ACHN (cell line): ENCODE measurements at places on chromosomes 7 and 10.

DNA sequence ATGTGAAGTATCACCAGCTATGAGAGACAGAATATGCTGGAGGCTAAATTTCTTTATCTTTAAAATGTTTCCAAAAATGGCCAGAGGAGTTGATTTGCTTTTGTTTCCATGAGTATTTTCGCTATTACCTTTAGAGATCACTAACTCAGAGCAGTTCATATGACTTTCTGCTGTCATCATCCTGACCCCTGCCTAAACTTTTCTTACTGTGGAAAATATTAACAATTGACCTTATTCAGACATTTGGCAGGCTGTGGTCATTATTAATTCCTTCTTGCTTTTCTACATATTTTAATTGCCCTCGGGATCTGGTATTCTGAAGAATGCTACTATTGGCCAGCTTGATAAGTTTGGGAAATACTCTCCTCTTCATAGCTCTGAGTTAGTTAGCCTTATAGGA is 156.5 kb downstream of the EXOC4 start:
- DNase-seq: no peak

DNA sequence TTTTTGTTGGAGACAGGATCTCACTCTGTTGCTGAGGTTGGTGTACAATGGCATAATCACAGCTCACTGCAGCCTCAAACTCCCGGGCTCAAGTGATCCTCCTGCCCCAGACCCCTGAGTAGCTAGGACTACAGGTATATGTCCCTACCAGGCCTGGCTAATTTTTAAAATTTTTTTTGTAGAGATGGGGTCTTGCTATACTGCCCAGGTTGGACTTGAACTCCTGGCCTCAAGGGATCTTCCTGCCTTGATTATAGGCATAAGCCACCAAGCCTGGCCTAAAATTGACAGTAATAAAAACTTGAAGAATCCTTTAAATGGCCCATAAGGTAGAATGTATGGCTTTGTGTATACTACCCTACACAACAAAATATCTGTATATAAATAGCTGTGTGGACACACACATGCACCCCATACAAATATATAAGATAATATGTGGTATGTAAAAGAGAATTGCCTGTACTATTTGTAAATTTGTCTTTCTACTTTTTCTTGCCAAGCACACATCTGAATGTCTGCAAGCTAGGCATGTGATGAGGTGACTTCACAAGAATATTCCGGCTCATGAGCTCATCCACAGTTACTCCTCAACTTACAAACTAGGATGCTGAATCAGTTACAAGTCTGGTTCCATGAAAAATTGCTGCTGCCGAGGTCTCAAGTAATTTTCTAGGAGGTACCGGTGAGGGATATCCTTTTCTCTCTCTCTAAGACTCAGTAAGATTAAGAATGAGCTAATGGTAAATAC is 26.6 kb downstream of the POLR3A start:
- DNase-seq: no peak

- no peak for DNase-seq
Measured at GRCh38 chr10:32271617-32272016, 75.3 kb downstream of the EPC1 start.

DNA sequence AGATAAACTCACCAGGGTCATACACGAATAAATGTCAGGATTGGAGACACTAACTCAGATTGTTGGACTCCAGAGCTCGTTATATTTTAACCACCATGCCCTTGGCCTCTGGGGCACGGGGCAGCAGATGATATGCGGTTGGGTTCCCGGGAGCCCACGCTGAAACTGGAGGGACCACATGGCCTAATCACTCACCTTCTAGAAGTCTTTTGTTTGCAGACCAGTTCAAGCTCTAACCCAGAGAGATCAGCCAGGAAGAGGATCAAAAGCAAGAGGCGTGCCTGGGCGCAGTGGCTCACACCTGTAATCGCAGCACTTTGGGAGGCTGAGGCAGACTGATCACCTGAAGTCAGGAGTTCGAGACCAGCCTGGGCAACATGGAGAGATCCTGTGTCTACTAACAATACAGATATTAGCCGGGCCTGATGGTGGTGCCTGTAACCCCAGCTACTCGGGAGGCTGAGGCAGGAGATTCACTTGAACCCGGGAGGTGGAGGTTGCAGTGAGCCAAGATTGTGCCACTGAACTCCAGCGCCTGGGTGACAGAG is 42.6 kb upstream of the ECHDC3 start:
- no peak for DNase-seq

DNA sequence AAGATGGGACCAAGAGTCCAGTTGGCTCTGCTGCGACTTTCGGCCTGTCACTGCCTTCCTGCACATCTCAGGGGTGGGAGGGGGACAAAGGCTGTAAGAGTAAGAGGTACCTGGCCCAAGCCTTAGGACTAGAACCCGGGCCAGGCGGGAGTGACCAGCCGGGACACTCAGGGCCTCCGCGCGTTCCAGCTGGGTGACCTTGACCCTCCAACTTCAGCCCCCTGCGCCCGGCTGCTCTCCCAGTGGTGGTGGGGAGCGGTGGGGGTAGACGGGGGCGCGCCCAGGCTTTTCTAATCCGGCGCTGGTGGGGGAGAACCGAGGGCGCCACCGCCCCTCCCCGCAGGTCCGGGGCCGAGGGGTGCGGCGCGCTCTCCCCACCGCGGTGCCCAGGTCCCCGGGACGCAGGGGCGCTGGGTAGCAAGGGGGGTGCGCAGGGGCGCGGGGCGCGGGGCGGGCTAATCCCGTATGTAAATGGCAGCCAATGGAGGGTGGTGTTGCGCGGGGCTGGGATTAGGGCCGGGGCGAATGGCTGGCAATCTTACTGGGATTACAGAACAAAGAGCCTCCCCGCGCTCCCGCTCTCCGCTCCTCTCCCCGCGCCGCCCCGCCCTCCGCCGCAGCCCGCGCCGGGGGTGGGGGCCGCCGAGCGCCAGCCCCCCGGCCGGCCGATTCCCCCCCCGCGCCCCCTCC is at the start of gene GTF2IRD1:
Gene GTF2IRD1, plus strand, starts transcription at position 585 of the 690 bp plus-strand sequence. CDS start 54,175 bp downstream, outside the sequence.
- DNase-seq: peak; percentile 79

GRCh38 chr7:66380272-66380888 is 175.2 kb downstream of the TPST1 start:
- DNase-seq: no peak

DNA sequence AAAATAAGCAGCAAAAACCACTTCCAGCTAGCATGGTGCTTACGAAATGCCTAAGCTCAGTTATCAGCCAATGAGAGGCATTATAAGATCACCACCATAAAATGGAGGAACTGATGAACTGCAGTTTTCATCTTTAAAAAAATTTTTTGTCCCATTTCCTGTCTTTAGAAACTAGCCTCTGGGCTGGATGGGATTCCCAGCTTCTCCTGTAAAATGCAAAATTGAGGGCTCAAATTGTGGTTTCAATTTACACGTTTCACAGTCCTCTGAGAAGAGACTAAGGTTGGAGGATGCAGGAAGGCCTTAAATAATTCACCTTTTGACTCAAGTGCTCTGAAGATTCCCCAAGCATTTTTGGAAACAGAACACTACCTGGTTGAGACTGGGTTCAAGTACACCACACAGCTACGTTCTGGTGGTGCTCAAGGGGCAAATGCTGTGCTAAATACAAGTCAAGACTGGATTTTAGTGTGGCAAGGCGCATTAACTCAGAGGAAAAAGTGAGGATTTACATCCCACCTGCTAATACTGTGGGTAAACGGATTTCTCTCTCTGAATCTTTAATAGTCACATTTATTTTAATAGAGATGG is 951 bp downstream of the ZNF25 start:
- peak; percentile 15 for DNase-seq

GRCh38 chr10:93468461-93469213 is 13.5 kb downstream of the MYOF start:
- peak; percentile 95 for DNase-seq

DNA sequence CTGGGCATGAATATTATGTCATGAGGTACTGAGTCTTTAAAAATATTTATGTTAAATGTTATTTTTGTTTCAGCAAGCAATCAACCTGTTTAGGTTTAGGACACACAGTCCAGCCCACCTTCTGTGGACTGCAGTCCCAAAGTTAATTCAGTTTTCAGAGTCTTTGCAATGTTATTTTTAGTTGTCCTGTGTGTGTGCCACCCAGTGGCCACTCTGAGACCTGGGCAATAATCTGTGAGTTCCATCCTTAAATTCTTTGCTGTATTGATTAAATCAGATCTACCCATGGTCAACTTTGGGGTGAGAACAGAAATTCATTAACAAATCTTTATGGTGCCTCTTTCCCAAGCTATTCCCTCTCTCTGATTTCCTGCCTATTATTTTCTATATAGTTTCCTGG is 415.1 kb downstream of the CCSER2 start:
- DNase-seq: peak; percentile 24

DNA sequence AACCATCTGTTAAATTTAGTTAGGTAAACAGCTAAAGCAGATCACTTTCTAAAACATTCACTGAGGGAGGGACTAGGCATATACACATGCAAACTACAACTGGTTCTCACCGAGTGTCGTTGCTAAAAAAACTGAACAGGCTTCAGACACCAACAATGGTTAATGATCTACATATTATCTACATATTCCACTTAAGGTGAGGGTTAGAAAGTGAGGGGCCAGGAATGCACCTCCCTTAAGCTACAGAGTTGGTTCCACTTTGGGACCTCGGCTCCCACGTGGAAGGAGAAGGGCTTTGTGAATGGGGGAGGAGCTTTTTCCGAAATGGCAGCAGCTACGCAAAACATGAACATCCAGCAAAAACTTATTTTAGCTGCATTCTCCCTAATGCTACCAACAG is 5.8 kb downstream of the CTBP2 start:
- no peak for DNase-seq

DNA sequence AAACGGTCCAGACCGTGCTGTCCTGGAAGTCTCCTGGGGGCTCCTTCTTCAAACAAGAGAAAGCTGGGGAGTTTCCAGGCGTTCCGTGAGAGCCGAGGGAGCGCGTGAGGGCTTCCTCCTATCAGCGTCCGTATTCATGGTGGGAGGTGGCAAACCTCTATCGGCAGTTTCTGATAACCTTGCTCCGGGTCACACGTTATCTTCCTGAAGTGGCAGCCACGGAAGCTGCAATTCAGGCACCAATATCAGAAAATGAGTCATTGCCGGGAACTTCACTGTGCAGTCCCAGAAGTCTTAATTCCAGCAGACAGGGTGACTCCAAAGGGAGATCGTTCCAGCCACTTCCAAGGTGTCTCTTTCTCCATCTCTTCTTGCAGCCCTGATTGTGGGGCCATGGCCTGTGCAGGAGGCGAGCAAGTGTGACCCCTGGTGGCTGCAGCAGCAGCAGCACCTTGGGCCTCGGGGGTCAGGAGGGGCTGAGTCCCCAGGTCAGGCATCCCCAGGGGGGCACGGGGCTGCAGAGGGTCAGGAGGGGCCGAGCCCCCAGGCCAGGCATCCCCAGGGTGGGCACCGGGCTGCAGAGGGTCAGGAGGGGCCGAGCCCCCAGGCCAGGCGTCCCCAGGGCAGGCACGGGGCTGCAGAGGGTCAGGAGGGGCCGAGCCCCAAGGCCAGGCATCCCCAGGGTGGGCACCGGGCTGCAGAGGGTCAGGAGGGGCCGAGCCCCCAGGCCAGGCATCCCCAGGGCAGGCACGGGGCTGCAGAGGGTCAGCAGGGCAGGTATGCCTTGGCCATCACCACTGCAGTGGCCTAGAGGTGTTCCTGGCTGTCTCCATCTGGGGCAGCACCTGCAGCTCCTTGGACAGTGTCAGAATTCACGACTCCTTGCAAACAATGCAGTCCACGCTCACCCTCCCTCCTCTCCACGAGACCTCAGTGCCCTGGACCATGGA is 538.7 kb downstream of the DNAJB6 start:
- DNase-seq: no peak

GRCh38 chr10:84469470-84469869 is 141.1 kb downstream of the CCSER2 start:
- DNase-seq: peak; percentile 54

DNA sequence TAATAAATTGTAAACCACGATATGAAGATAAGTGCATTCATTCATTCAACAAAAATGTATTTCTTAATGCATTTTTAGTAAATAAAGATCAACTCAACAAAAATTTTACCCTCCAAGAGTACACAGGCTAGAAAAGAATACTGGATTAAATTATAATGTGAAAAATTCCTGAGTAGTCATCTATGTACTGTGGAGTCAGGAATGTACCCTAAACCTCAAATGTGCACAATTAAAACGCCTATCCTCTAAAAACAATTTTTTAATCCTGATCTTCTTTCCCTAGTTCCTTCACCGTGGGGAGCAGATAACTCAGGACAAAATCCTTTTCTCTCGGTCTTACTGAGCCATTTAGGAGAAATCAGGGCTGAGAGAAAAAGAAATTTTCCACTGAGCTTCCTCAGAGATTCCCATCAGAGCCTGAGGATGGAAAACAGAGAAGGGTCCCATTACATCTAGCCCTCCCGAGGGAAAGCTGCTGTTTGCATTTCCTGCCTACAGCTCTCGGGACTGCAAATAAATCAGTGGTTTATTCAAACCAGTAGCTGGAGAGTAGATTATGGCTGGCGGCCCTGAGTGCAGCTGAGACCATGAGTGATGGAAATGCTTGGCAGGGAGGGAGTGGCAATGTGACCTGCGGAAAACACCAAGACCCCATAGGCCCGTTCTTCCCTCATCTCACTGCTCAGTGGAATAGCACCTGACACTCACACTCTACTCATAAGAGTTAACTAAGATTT is 7.4 kb downstream of the TAS2R40 start:
- DNase-seq: no peak

GRCh38 chr7:28055161-28055544 is 125.4 kb downstream of the JAZF1 start:
- peak; percentile 99 for DNase-seq

DNA sequence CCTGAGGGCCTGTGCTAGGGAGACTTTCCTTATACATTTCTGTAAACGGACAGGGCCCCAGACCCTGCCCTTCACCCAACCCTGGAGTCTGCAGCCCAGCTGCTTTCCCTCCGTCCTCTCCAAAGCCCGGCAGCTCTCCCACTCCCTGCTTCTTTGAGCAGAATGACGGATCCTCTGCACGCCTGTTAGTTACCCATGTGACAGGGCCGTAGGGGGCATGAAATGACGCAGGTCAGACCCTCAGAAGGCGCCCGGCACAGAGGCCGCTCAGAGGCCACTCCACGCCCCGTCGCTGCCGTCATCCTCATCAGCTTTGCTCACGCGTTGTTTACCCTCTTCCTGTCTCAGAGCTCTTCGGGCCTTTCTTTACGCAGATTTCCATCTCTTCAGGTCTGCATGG is 60.2 kb upstream of the MKRN1 start:
- DNase-seq: no peak

- no peak for DNase-seq
Measured at GRCh38 chr10:86632009-86632800, 22.1 kb upstream of the OPN4 start.

- DNase-seq: peak; percentile 82
Measured at GRCh38 chr10:86654411-86655172, at the start of gene OPN4. Gene OPN4 (plus strand): TSS chr10:86654547. CDS start chr10:86654784, 237 bp downstream.
